Fibroblast of skin of right quadriceps (primary cell): ENCODE measurements at places on chromosomes 2 and 18.

DNA sequence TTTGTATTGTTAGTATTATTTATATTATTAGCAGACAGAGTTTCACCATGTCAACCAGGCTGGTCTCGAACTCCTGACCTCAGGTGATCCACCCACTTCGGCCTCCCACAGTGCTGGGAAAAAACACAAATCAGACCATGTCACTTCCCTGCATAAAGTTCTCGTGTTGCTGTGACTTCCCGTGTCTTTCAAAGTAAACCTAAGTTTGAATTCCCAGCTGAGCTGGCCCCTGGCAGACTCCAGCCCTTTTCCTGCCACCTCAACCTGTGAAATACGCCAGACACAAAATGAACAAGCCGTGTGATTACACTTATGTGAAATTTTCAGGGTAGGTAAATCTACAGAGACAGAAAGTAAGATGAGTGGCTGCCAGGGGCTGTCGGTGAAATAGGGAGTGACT lies 7.9 kb downstream of the BOK start:
- no peak for DNase-seq

DNA sequence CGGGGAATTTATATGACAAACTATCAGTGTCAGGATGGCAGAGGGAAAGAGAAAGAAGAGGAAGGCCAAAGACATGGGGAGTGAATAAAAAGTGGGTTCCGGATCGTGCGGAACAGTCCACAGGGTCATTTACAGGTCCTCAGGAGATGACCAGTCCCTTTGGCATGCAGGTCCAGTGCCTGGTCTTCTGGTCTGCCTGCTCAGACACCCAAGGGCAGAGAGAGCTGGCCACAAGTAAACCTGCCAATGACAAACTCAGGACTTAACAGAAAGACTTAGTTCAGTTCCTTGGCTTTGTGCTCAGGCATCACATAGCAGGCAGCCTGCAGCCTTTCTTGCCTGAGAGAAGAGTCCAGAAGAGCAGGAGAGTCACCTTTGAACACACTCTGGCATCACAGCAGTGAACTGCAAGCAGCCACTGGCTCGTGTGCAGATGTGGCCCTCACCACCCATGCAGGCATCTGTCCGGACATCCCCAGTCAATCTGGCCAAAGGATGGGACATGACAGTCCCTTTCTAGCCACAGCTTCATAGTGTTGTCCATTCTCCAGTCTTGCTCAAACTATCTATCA lies 14.0 kb downstream of the TMEM127 start:
- DNase-seq = peak; percentile 73

- no peak for DNase-seq
Observed at GRCh38 chr2:100529900-100530299, 32.9 kb upstream of the PDCL3 start.

- no peak for DNase-seq
Observed at GRCh38 chr2:41716497-41716896, 331.3 kb upstream of the PKDCC start.

DNA sequence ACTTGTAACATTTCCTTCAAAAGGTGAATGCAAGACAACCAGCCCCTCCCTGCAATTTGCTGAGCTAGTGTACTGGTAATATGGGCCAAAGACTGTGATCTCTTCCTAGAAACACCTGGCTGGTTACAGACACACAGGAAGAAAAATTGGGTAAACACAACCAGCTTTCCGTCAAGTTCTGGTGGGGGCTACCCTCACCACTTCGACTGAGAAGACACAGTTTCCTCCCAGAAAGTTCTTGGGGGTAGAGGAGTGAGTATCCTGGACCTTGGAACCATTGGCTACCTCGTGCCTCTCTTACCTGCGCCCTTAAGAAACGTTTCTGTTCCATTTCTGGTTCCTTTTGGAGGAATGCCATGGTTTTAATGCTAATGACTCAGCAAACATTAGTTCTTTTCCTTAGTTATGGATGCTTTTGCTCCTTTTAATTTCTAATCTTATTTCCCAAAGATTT lies 120.9 kb upstream of the DLX2 start:
- no peak for DNase-seq

- no peak for DNase-seq
Observed at GRCh38 chr18:52700816-52701215, 360.8 kb downstream of the DCC start.

- peak; percentile 46 for DNase-seq
Observed at GRCh38 chr2:10278029-10278762, 24.5 kb upstream of the HPCAL1 start.

GRCh38 chr18:55477860-55478581 lies 110.0 kb downstream of the TCF4 start:
- DNase-seq = peak; percentile 55

- no peak for DNase-seq
Observed at GRCh38 chr2:109108740-109109139, 20.3 kb upstream of the SH3RF3 start.

DNA sequence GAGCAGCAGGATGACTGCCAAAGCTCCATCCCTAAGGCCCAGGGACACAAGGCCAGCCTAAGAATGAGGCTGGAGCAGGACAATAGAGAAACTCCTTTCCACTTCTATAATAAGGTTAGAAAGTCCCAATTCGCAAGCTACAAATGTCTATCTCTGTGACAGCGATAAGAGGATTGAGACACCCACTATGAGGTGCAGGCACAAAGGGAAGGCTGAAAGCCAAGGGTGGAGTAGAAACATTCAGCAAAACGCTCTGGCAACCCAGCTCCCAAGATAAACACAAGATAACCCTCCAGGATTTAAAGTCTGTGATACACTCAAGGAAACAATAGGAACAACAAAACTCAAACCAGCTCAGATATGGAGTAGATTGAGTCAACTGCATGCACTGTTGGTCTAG lies 418.0 kb upstream of the UBE2E3 start:
- no peak for DNase-seq

DNA sequence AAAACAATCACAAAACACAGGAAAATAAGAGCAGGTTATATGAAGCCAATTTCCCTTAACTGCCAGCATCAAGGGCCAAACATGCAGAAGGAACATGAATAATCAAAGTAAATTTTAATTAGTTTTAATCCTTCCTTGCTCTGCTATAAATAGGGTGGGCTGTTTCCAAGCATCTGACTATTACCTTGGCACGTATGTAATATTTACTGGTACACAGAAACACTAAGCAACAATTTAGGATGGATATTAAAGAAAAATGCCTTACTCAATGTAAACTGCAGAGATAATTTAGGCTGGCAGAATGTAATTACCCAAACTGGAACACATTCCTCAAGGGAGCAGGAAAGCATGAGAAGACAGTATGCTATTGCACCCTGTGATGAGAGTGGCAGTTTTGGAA lies 468.2 kb downstream of the TDRD15 start:
- no peak for DNase-seq

- DNase-seq = no peak
Observed at GRCh38 chr2:159396799-159397198, 110.3 kb upstream of the WDSUB1 start.

- no peak for DNase-seq
Observed at GRCh38 chr2:29723255-29724001, 198.0 kb downstream of the ALK start.

DNA sequence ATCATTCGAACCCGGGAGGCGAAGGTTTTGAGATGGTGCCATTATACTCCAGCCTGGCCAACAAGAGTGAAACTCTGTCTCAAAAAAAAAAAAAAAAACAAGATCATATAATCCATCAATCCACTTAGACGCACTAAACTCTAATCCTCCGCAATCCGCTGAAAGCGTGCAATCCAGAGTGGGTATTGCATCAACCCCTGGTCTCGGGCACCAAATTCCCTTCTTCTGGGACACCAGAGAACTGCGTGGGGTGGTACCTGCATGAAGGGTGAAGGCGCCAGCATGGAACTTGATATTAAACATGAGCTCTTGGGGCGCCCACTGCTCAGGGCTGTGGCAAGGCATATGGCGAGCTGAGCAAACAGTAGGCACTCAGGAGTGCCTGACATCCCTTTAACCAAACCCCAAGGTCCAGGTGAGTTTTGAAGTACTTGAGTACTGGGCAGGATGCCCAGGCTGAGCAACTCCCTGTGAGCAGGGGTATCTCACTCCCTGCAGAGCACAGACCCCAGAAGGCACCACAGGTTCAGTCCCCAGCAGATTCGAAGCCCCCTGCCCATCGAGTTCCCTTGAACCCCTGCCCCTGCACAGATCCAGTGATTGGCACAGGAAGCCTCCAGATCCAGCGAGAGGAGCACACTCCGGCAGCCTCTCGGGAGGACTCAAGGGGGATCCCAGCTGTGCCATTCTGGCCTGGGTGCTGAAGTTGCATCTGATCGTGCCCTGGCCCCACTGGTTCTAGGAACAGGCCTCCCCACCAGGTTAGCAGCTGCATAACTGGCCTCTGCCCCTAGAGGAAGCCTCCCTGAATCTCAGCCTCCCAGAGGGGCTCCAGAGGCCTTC lies 8.0 kb downstream of the ALPI start:
- no peak for DNase-seq

- DNase-seq = peak; percentile 21
Observed at GRCh38 chr2:238167761-238168160, 9.0 kb downstream of the ERFE start.

DNA sequence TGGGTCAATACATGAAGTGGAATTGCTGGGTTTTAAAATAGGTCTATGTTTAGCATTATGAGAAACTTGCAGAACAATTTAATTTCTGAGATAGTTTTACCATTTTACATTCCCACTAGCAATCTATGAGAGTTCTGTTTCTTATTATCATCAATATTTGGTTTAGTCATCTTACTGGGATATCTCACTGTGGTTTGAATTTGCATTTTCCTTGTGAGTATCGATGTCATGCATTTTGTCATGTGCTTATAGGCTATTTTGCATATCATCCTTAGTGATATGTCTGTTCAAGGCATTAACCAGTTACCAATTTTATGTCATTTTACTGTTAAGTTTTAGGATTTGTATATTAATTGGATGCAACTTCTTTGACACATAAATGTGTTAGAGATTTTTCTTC lies 204.4 kb downstream of the MCFD2 start:
- DNase-seq = no peak

GRCh38 chr2:211864328-211864727 lies 674.3 kb downstream of the ERBB4 start:
- no peak for DNase-seq
